ENCODE measurements at places on chromosomes 16 and 17. TPM values are rescaled to one million over a fixed set of nuclear protein-coding genes. Genes with fewer than 3 reads are reported as not detected.
A peak's percentile ranks its signal among the peaks of the same experiment; 100 is the strongest.

ICAM2 gene
- 28.5 TPM for total RNA-seq

KRTAP2-3 gene
- not detected for total RNA-seq

VTN gene
- 1.9 TPM for total RNA-seq

SLC7A5 gene
- total RNA-seq, result 8.1 TPM

FBXL20 gene
- 26.0 TPM for total RNA-seq

TERB1 gene
- not detected for total RNA-seq

DNA sequence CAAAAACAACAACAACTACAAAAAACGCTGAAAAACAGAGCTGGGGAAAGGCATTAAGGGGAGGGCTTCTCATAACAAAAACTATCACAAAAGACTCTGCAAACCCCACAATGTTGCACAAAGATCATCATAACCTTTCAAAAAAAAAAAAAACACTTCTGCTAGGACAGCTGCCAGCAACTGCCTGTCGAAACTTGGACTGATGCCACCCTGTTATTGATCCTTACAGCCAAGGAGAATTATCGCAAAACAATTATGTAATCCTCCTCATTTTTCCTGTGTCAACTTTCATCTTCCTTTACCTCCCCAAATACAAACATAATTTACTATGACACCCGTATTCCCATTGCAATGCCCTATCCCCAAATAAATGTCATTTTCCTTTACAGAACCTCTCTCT, 9.3 kb downstream of the CCDC40 start:
- no peak for DNase-seq
- no peaks in the 10 kb centered on the region for H3K27me3 ChIP-seq
- H3K27ac ChIP-seq, result no peak overlapping the region
- H3K4me3 ChIP-seq, result no peak overlapping the region
- H3K4me1 ChIP-seq, result no peaks in the 10 kb centered on the region

DNA sequence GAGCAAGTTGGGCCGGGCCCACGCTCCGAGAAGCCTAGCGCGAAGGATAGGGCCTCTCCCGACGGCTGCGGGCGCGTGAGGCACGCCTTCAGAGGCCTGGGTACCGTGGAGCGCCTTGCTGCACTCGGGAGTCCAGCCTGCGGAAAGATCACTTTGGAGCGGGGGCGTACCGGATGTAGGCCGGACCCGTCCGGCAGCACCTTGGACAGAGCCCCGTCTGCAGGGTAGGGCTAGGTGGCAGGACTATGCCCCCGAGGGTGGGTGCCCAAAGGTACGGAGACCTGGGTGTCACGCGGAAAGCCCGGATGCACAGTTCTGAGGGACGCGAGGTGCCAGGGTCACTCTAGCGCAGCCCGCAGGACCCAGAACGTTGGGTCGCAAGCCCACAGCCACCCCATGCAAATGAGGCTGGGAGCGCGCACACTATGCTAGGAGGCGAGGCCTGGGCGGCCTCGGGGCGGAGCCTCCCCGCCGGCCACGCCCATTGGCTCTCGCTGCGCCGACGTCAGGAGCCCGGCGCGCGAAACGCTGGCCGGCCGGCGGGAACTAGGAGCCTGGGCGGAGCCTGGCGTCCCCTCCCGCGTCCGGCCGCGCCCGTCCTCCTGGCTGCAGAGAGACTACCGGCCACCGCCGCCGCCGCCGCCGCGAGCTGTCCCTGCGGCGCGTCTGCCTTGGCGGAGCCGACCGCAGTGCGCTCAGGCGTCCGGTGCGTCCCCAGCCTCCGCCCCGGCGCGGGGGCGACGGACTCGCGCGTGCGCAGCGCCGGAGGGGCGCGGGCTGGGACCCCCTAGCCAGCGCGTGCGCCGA, at the start of gene PAQR4:
Gene PAQR4 (plus strand): TSS at position 611 of the 807 bp plus-strand sequence. CDS start 327 bp downstream, outside the sequence.
- H3K4me1 ChIP-seq, result peaks cover 55% of the 10 kb centered on the region
- no peaks in the 10 kb centered on the region for H3K36me3 ChIP-seq
- peak within 1 kb of the TSS; percentile 47 for H3K27ac ChIP-seq
- DNase-seq, result peak; percentile 89
- peak within 1 kb of the TSS; percentile 48 for H3K4me3 ChIP-seq
- peaks cover 43% of the 10 kb centered on the region for H3K27me3 ChIP-seq

DNA sequence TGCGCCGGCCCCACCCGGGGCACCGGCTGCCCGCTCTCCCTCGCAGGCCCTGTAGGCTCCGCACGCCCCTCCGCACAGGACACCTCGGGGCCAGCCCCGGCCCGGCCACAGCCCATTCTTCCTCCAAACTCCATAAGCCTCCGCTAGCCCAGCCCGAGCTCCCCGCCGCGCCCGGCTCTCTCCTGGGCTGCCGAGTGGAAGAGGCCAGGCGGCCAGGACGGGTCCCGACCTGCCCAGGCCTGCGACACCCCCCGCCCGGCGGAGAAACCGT, 397 bp downstream of the NCOR1 start:
- H3K36me3 ChIP-seq, result no peaks in the 10 kb centered on the region
- peak overlapping the region; percentile 95 for H3K4me3 ChIP-seq
- no peaks in the 10 kb centered on the region for H3K27me3 ChIP-seq
- no peak for DNase-seq

- H3K27ac ChIP-seq, result no peak overlapping the region
- no peak overlapping the region for H3K4me3 ChIP-seq
- H3K36me3 ChIP-seq, result no peaks in the 10 kb centered on the region
- peaks cover 10% of the 10 kb centered on the region for H3K4me1 ChIP-seq
- no peak for DNase-seq
- no peaks in the 10 kb centered on the region for H3K27me3 ChIP-seq
Observed at GRCh38 chr16:2749476-2749875, 3.0 kb upstream of the SRRM2 start.

GRCh38 chr17:62000186-62000585, 64.9 kb downstream of the MED13 start:
- H3K27me3 ChIP-seq, result no peaks in the 10 kb centered on the region
- no peak for DNase-seq
- no peak overlapping the region for H3K27ac ChIP-seq
- H3K36me3 ChIP-seq, result no peaks in the 10 kb centered on the region
- no peak overlapping the region for H3K4me3 ChIP-seq
- no peaks in the 10 kb centered on the region for H3K4me1 ChIP-seq

- H3K27me3 ChIP-seq, result no peaks in the 10 kb centered on the region
- no peak overlapping the region for H3K27ac ChIP-seq
- H3K4me3 ChIP-seq, result no peak overlapping the region
- H3K36me3 ChIP-seq, result peaks cover 40% of the 10 kb centered on the region
- H3K4me1 ChIP-seq, result no peaks in the 10 kb centered on the region
Observed at GRCh38 chr16:84096447-84097005, 20.2 kb downstream of the MBTPS1 start.

DNA sequence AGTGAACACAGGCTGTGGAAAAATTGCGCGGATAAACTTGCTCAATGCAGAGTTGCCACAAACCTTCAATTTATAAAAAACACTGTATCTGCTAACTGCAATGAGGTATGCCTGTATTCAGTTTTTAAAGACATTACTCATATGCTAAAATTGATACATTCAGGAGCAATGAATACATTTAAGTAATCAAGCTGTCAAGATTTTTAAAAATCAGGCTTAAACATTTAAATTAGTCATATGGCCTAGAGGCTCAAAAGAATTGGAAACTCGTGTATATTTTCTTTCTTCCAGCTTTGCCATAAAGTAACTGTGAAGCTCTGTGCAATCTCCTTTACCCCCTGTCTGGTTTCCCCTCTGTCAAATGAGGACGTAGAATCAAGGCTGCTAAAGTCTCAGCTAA, 4.1 kb downstream of the SYNRG start:
- H3K4me1 ChIP-seq, result peaks cover 8% of the 10 kb centered on the region
- H3K4me3 ChIP-seq, result no peak overlapping the region
- no peak for DNase-seq
- peaks cover 7% of the 10 kb centered on the region for H3K36me3 ChIP-seq

DNA sequence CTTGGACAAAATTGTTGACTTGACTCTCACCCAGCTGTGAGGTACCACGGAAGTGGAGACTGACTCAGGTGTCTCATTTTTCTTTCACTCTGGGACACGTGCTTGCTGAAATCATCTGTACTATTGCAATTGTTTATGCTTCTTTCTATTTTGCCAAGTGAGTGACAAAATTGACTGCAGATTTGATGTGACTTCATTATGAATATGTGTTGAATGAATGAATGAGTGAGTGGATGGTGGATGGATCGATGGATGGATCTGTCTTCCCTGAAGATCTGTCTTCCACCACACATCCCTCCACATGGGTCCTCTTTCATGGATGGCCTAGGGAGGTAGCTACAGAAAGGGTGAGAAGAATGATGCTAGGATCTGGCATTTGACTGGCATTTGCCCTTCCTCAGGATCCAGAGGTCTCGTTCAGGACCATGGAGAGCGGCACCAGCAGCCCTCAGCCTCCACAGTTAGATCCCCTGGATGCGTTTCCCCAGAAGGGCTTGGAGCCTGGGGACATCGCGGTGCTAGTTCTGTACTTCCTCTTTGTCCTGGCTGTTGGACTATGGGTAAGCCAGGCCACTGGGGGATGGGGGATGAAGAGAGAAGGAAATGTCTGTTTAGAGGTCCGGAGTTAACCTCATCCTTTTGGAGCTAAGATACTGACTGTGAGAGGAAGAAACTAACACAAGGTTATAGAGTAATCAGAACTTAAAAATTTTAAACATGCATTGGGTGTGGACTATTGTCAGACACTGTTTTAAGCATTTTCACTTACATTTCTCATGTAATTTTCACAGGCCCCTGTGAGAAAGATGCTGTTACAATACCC, 12.7 kb downstream of the SLC5A11 start:
- no peaks in the 10 kb centered on the region for H3K27me3 ChIP-seq
- no peak overlapping the region for H3K27ac ChIP-seq
- H3K4me1 ChIP-seq, result no peaks in the 10 kb centered on the region
- H3K4me3 ChIP-seq, result no peak overlapping the region
- H3K36me3 ChIP-seq, result no peaks in the 10 kb centered on the region
- DNase-seq, result peak; percentile 53

- no peaks in the 10 kb centered on the region for H3K27me3 ChIP-seq
- H3K4me1 ChIP-seq, result peaks cover 27% of the 10 kb centered on the region
- peak overlapping the region; percentile 56 for H3K27ac ChIP-seq
Observed at GRCh38 chr16:14529010-14529669, 100.9 kb downstream of the PARN start.

DNA sequence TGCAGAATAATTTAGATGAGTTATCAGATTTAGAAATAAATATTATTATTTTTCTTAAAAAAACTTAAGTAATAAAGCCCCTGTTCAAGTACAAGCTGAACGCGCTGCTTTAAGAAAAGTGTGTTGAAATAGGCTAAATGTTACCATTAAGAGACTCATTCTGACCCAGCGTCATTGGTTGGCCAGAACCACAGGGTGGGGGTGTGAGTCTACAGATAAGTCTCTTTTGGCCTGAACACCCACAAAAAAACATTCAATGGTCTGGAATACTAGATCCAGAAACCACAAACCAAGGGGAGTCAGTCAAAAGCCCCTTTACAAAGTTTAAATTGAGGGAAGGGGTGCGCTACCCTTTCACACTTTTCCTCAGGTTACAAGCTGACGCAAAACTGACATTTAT, 776.1 kb downstream of the KCNJ2 start:
- no peak overlapping the region for H3K4me3 ChIP-seq
- no peaks in the 10 kb centered on the region for H3K27me3 ChIP-seq
- no peaks in the 10 kb centered on the region for H3K36me3 ChIP-seq
- no peak overlapping the region for H3K27ac ChIP-seq
- no peaks in the 10 kb centered on the region for H3K4me1 ChIP-seq
- DNase-seq, result no peak

DNA sequence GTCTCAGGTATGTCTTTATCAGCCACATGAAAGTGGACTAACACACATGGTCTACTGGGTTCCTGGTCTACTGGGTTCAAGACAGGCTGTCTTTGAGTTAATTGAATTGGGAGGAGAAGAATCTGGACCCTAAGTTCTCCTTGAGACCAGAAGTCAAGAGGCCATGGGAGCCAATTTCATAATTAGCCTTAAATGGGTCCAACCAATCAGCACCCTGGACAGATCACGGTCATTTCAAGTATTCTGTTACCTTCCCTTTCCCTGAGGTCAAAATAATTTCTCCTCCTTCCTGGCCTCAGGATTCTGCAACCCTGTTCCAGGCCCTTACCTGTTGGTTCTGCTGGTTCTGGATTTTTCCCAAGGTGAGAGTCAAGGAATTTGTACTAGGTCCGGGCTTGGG, 23.8 kb downstream of the OSBPL7 start:
- no peaks in the 10 kb centered on the region for H3K36me3 ChIP-seq
- peaks cover 27% of the 10 kb centered on the region for H3K27me3 ChIP-seq
- H3K27ac ChIP-seq, result no peak overlapping the region
- H3K4me1 ChIP-seq, result no peaks in the 10 kb centered on the region

- no peaks in the 10 kb centered on the region for H3K4me1 ChIP-seq
- no peak for DNase-seq
- H3K27ac ChIP-seq, result no peak overlapping the region
- H3K4me3 ChIP-seq, result no peak overlapping the region
- no peaks in the 10 kb centered on the region for H3K36me3 ChIP-seq
- no peaks in the 10 kb centered on the region for H3K27me3 ChIP-seq
Observed at GRCh38 chr17:68334393-68334792, 43.1 kb downstream of the ARSG start.

GRCh38 chr16:76577003-76577402, 299.8 kb downstream of the CNTNAP4 start:
- DNase-seq, result no peak
- no peaks in the 10 kb centered on the region for H3K27me3 ChIP-seq
- H3K4me1 ChIP-seq, result no peaks in the 10 kb centered on the region
- no peak overlapping the region for H3K27ac ChIP-seq
- no peaks in the 10 kb centered on the region for H3K36me3 ChIP-seq

GRCh38 chr16:54936201-54936978, 5.7 kb downstream of the IRX5 start:
- peaks cover 52% of the 10 kb centered on the region for H3K4me1 ChIP-seq
- no peak overlapping the region for H3K27ac ChIP-seq
- H3K27me3 ChIP-seq, result peaks cover 81% of the 10 kb centered on the region
- H3K4me3 ChIP-seq, result no peak overlapping the region

- no peak for DNase-seq
- peaks cover 93% of the 10 kb centered on the region for H3K4me1 ChIP-seq
- H3K36me3 ChIP-seq, result no peaks in the 10 kb centered on the region
Observed at GRCh38 chr17:77392376-77393273, 251.9 kb downstream of the SEC14L1 start.
